ENCODE measurements at places on chromosomes 2 and 18.

DNA sequence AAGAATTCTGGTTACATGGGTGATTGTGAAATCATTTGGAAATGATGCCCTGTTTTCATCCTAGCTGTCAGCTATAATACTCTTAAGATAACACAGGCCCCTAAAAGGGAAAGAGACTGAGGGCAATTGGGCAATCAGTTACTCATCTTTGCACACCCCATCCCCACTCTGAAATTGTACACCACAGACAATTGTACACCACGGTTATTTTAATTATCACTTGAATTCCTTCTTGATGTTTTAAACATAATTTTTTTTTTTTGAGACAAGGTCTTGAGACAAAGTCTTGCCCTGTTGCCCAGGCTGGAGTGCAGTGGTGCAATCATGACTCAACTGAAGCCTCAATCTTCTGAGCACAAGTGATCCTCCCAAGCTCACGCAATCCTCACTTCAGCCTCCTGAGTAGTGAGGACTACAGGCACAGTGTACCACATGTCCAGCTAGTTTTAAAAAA, 862.4 kb upstream of the ACVR2A start:
- no peak for DNase-seq

DNA sequence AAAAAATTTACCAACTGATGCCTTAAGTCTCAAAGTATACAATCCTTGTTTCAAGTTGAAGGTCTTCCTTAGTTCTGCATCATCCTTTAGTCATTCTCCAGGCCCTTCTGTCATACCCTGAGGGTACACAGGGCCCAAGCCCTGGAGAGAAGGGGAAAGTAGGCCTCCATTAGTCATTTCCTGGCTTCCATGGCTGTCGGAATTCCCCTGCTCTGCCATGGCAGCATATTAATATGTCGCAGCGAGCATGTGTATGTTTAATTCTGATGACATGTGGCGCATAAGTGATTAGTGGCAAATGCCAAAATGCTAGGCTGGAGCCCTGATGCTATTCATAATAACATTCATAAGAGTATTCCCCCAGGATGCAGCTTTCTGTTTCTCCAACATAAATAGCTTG, 22.1 kb downstream of the GPR39 start:
- DNase-seq: peak; percentile 51

DNA sequence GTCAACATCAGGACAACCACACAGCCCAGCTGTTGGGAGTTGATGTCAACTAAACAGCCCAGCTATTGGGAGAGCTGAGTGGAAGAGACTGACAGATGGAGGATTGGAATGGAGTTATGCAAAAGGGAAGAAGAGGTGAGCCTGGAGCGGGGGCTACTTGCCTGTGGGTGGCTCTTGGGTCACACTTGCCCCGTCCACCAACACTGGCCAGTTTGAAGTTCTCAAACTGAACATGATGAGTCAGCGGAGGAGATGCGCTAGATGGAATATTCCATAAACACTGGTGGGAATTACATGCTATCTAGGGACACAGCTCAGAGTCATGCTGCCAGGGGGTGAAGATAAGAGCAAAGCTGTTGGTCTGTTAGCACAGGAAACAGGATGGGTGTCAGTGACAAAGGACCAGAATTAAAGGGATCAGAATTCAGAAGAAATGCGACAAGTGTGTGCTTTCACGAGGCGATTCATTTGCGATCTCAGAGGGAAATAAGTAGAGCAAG, 33.2 kb upstream of the AGAP1 start:
- DNase-seq: no peak

GRCh38 chr2:67880291-67880761, 182.5 kb downstream of the C1D start:
- DNase-seq: no peak

DNA sequence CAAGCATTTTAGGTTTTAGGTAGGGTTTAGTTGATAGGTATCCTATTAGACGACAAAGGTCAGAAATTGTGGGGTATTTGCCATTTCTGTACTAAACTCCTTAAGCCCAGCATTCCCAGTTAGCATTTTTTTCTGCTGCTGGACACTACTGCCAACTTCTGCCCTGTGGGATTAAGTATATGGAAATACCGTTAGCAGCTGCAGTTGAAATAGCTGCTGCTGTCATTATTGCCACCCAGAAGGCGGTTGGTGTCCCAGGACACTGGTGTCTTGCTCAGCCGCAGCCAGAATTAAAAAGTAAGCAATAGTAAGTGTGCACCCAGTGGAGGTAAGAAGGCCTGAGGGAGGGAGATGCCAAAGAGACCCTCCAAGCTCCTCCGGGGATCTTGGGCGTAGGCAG, 1.9 kb upstream of the UXS1 start:
- DNase-seq: no peak

DNA sequence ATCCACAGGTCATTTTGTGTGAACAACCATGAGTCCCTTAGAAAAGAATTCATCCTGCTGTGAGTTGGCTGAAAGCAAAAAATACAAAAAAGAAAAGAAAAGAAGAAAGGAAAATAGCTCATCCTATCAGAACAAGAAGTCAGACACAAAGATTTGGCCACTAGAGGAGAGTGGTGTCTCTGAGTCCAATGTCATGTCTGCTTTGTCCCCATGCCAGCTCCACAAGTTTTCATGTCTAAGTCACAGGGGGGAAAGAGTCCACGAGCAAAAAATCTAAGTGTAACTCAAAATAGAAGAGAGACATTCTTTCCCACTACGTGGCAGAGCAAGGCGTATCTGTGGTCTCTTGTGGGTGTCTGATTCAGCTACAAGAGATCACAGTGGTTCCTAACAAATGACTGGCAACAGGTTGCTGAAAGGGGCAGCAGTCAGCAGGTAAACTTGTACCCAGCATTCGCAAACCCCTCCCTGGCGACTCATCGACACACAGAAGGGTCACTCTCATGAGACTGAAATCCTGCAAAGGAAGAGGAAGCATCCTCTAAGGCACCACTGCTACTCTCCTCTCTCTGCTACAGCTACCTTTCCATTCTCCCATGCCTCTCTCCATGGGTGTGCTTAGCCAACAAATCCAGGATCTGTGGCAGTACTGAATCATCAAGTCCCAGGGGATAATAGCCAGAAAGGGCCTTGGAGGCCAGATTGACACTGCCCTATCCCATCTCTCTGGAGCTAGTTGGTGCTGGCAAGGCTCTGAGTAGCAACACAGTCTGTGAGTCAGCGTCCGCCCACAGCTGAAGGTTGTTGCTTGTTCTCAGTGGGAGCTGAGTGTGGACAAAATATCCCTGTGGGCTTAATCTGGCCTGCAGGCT, 123.0 kb upstream of the SLC39A10 start:
- DNase-seq: no peak
